Stromal cell of bone marrow (primary cell): ENCODE measurements at places on chromosomes 6 and 20.

DNA sequence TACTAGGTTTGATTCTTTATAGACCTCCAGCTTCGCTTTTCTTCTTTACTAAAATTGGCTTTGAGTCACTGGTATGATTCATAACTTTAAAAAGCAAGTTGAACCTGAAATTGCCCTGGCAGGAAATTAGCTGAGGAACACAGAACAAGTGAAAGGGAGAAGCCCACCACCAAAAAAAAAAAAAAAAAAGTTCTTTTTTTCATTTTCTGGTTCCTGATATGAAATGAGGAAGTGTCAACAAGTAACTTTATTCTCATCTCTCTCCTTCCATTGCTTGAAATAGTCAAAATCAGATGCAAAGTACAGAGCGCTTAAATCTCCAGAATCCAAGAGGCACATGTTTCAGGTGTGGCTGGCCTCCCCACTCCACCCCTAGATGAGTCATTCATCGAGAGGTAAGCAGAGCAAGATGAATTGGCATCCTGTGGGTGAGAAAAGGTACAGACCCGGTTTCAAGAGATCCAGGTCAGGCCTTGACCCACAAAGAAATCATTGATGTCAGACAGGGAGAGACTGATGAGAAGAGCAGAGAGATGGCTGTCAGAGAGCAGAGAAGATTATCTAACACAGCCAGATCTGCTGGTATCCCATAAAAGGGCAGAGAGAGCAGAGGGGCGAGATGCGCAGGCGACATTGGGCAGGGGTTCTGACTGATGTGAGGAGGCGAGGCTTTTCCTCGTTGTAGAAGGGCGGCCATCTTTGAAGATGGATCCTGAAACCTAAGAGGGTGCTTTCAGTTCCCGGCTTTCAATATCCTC is 54.8 kb upstream of the MBOAT1 start:
- DNase-seq, result peak; percentile 28

- DNase-seq, result peak; percentile 83
Observed at GRCh38 chr6:37705239-37706051, 7.8 kb upstream of the MDGA1 start.

GRCh38 chr6:170034294-170034693 is 256.6 kb downstream of the DLL1 start:
- no peak for DNase-seq

GRCh38 chr6:144181639-144182038 is 31.3 kb downstream of the STX11 start:
- no peak for DNase-seq

DNA sequence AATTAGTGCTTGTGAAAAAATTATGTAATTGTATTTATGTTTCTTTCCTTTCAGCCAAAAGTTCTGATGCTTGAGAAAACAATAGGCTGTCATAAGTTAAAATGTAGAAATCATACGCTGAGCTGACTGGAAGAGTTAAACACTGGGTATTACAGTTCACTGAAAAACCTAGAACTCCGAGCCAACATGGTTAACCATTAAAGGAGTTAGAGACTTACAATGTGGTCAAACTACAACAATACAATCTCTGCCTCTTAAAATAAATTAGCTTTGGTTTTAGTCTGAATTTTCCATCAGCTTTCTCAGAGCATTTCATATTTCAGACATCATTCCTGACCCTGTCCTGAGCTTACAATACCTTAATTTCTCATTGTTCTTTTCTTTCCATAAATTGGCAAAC is 91.0 kb downstream of the COL12A1 start:
- no peak for DNase-seq

DNA sequence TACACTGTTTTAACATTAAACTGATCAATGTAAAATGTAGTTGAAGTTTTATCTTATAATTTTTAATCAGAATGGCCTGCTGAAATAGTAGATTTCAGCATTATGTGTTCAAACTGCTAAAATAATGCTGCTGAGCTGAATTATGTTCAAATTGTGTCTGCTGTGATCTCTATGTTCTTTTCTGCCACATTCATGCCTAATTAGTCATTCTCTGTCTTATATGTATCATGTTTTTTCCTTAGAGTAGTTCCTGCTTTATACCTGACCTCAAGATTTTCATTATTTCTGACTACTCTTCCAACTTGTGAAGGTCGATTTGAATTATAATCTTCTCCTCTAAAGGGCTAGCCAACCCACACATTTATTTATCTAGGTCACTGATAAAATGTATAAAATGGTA is 476.7 kb upstream of the EPHA7 start:
- no peak for DNase-seq

GRCh38 chr20:59724457-59725366 is 120.4 kb downstream of the PHACTR3 start:
- no peak for DNase-seq

DNA sequence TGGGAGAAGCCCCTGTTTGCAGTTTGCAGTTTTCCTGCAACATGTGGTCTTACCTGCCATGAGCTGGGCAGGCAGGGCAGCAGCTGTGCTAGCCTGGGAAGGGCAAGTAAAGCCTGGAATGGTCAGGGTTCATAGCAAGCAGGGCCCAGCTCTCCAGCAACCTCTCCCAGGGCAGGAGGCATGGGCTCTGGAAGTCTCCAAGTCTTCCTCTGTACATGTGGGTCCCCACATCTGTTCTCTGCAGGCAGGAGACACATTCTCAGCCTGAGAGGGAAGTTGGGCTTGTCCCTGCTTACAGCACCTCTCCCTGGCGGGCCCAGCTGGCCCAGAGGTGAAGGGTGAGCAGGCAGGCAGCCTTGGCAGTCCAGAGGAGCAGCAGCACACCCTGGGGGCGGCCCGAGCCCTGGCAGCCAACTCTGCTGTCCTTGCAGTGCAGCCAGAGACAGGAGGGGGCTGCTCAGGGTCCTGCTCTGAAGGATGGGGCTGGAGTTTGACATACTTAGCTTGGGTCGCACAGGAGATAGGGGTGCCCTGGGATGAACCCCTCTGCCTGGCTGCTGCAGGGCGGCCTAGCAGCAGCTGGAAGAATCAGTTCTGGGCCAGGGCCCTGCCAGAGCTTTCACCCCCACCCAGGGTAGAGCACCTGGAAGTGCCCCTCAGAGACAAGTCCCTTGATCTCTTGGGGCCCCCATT is 176.0 kb downstream of the MRPL14 start:
- DNase-seq, result no peak

DNA sequence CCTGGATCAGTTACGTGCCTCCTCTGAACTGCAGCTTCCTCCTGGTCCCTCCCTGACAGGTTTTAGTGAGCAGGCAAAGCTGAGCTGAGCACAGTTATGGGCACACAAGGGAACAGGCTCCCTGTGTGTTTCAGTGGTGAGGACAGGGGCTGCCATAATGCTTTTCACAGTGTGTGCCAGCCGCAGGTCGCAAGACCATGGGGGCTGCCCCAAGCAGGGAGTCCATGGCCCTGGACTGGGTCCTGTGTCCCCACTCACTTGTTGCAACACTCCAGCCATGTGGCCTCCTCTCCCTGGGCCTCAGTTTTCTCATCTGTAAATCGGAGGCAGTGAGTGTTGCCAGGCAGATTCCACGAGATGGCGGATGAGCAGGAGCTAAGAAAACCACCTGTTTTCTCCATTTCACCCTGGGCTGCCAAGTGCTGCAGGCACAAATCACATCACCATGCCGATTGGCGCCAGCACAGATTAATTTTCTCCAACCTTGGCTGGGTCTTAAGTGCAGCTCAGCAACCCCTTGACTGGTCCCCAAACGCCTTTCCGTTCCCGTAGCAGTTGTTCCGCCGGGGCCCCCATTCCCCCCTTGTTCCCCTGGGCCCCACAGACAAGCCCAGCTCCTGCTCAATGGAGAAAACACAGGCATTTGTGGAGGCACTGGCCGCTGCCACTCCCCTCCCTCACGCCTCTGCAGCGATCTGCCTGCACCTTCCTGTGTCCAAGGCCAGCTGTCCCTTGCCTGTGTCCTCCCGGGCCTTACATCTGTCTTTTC is 57.1 kb upstream of the NNAT start:
- no peak for DNase-seq

DNA sequence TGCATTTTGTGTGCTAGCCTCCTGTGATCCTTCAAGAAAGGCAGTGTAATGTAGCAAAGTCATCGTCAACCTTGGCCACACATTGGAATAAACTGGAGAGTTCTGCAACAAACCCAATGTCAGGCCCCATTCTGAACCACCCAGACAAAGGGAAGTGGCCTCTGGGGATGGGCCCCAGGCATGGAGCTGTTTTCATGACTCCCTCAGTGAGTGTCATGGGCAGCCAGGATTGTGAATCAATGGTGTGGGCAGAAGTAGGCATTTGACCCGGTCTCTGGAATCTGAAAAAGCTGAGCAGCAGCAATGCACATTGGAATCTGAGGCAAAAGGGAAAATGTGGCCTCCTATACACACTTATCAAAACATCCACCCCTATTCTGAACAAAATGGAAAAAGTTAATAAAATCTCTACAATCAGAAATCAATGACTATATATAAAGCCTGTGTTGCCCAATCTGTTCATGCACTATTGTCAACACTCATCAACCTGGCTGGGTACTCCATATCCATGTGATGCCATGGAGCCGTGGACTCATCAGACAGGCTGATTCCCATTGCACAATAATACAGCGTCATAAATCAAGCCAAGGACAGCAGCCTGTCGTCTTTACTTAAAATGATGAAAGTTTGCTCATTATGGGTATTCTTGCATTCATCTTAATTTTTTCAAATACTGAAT is 134.9 kb upstream of the STMND1 start:
- no peak for DNase-seq

- no peak for DNase-seq
Observed at GRCh38 chr6:132140189-132140588, 189.0 kb upstream of the CCN2 start.

DNA sequence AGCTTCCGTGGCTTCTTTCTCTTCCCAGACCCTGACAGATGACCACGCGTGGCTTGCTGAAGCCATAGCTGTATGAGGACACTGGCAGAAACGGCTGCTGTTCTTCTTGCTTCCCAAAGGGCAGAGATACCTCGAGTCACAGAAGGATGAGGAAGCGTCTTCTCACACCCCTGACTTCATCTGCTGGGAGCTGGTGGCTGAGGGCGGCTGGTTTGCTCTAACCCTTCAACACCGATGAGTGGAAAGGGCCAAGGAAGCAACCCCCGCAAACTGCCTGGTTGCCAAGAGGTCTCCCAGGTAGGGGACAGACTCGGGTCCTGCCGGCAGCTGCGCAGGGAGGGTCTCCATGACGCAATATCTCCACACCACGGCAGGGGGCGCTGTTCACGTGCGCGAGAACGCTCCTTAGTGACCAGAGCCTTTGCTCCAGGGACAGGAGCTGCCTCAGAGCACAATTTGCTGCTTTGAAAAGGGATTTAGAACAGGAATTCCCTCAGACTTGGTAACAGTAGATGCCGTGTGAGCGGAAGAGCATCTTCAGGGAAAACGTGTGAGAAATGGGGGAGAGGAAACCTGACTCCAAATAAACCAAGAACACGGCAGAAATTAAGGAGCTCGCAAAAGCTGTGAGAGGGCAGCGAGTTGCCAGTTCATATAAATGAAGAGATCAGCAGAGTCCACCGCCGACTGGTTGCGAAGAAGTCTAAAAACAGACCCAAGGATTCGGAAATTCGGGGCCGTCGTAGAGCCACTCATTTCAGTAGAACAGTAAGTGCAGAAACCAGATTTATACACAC is 80.2 kb downstream of the ERMARD start:
- DNase-seq, result peak; percentile 18

GRCh38 chr6:42745083-42745639 is 742 bp downstream of the TBCC start:
- DNase-seq, result no peak

GRCh38 chr6:154956771-154957522 is 38.2 kb upstream of the TIAM2 start:
- no peak for DNase-seq

GRCh38 chr20:3084283-3084985 is at the start of gene AVP:
Gene AVP, minus strand, starts transcription at chr20:3084724. Its CDS starts 50 bp downstream, at chr20:3084674.
- DNase-seq, result no peak

GRCh38 chr6:53192682-53193188 is 44.1 kb upstream of the GCM1 start:
- DNase-seq, result no peak

- no peak for DNase-seq
Observed at GRCh38 chr6:56551409-56552120, 91.1 kb downstream of the DST start.

DNA sequence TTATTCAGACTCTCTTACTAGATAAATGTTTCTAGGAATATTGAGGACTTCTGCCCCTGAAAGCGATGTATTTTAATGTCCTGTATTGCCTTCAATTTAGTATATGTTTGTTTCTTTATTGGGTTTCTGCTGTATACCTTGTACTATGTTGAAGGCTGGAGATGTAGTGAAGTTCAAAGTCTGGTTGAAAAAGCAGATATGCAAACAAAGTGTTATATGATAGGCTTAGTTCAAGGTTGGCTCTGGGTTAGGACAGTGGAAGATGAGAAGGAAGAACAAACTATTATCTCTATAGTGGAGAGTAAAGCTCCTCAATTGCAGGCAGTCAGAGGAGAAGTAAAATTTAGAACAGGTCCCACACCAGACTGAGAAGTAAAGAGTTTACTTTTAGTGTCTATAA is 36.3 kb upstream of the ADGRG6 start:
- no peak for DNase-seq

GRCh38 chr6:135412761-135413160 is 84.8 kb downstream of the AHI1 start:
- DNase-seq, result no peak

DNA sequence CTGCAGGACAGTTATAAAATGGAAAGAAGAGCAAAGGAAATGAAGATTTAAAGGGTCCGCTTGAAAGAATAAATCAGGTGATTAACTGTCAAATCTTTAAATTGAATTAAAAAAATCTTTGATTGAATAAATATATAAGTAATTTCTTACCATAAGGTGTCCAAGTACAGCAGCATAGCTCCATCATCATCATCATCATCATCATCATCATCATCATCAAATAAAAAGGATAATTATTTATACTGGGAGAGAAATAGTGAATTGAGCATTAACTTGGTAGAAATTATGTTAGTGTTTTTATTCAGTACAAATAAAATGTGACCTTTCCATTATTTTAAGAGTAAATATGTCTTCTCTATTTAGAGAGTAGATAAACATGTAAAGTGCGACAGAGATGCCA is 745.6 kb upstream of the MARCKS start:
- no peak for DNase-seq

DNA sequence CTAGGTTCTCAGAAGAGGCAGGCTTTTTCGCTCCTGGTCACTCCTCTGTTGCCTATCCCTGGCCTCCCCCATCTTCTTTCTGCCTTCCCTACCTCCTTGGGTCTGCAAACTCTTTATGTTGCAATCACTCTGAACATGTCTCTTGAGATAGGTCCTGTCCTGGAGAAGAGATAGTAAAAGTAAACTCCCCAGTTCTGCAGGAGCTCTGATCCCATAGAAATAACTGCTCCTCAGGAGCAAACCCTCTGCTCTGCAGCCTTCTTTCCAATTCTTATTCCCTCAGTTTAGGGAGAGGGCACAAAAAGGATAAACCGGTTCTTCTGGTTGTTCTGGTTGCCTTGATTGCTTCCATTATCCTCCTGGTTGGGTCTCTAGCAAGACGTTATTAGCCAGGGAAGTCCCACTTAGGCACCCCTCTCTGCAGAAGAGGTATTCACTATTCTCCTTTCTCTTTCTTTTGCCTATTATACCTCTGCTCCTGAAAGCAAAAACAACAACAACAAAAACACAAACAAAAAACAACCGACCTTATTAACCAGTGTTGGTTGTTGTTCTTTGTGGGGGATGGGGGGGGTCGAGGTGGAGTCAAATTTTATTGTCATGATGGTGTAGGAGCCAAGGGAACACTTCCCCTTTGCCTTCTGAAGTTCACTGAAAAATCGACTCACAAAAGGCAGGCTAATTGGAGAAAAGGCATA is 973 bp downstream of the TRIM38 start:
- no peak for DNase-seq
